ENCODE measurements at places on chromosomes 12 and 14.

DNA sequence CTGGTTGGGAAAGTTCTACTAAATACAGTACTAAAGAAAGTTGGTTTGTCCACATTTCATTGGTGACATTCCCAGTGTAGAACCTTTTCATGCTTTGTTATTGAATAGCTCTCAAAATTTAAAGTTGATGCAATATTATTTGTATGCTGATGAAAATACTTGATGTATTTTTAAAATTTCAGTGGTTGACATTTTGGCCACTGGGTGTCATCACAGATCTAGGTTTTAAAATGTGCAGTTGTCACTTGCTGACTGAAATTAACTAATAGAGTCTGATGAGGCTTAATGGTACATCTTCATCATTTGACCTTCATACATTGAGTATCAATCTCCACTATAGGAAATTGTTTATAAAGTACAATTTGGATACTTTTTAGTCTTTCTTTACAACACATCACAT, 37.1 kb downstream of the CMAS start:
- no peak for DNase-seq

DNA sequence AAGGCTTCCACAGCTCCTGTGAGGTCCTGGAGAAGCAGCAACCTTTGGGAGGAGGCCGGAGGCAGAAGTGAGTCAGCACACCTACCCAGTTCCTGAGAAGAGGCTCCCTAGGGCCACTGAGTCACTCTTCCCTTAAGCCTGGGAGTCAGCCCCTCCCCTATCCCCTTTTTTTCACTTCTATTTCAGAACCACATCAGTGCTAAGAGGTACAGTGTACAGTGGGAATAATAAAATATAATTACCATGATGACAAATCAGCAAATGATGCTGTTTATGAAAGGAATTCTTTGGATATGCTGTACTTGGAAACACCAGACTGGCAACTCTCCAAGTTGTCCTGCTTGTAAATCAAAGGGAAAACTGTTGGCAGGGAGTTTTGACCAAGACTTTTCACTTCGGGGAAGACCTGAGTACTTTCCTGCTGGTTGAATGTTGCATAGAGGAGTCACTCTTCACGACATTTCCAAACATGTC, 7.8 kb upstream of the TBPL2 start:
- no peak for DNase-seq

- no peak for DNase-seq
Measured at GRCh38 chr12:81339071-81339470, 261.2 kb downstream of the ACSS3 start.

- DNase-seq: no peak
Measured at GRCh38 chr12:14156606-14157005, 175.2 kb upstream of the GRIN2B start.

GRCh38 chr14:88305528-88306322, 17.3 kb downstream of the KCNK10 start:
- DNase-seq: no peak

DNA sequence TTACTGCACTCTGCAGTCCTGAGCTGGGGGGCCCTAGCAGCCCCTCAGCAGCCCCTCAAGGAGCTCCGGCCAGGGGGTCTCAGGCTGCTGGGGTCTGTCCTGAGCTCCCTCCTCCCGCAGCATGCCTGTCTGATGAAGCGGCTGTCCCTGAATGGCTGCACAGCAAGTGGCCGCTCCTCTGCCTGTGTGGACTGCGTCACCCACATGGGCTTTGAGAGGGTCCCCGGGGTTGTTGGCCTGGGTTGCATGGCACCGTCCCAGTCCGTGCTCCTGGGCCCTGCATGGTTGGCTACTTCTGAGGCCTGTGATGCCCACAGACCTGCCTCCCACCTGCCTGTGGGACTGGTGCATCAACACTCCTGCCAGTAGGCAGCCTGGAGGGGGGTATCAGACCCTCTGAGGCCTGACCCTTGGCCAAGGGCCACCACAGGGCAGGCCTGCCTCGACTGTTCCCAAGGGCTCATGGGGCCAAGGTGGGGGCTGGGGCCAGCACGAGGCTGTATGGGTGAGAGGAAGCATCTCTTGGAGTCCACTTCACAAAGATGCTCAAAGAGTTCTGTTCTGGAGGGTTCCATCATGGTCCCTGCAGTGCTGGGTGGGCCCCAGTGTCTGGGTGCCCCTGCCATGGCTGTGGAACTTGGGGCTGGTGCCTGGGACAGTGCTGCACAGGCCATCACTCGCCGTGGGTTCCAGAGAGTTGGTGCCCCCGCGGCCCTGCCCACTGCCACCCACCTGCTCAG, 12.2 kb downstream of the CEP170B start:
- DNase-seq: no peak

DNA sequence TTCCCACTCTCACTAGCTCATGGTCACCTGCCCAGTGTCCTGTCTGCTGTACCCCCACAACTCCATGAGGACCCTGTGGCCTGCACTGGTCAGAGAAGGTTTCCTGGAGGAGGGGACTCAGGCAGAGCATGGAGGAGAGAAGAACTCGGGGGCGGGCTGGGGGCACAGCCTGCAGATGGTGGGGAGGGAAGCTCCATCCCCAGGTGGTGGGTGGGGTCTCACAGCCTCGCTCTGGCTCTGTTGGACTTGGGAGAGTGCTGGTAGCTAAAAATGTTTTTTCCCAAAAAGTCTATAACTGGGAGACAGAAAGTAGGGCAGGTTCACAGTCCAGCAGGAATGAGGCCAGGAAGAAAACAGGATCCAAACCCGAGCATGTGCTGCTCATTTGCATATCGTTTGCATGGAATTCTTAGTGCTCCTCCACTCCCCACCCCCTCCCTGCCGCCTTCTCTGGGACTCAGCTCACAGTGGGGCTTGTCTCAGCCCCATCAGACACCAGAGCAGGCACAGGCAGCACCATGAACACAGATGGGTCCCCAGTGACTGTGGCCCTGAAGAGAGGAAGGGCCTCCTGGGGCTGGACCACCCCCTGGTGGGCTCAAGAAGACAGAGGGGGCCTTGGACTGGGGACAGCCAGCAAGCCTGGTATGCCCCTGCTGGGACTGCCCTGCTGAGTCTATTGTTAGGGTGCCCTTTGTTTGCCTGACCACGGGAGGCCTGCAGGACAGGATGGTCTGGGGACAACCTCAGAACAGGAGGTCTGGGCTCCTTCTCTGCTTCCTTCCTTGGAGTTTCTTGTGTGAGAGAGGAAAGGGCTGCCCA, 67.0 kb upstream of the SFSWAP start:
- no peak for DNase-seq

DNA sequence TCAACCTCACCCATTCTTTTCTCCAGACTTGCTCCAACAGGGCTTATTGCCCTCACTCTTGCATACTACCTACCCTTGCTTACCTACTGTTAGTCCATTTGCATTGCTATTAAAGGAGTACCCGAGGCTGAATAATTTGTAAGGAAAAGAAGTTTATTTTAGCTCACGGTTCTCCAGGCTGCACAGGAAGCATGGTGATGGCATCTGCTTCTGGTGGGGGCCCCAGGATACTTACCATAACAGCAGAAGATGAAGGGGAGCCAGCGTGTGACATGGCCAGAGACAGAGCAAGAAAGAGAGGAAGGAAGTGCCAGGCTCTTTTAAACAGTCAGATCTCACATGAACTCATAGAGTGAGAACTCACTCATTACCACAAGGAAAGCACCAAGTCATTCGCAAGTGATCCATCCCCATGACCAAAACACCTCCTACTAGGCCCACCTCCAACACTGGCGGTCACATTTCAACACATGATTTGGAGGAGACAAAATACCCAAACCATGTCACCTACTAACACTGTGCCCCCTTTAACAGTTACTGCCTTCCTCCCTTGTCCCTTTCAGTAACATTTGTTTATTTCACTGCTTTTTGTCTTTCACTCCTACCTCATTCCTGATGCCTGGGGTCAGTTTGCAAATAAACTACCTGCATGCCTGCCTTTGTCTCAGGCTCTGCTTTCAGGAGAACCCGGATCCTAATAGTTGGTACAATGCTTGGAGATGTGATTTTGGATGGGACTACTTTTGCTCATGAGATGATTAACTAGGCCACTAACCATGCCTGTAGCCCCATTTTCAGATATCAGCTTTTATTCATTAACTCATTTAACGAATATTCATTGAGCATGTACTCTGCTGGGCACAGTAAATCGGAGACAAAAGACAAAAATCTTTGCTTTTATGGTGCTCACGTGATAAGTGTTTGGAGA, 41.6 kb upstream of the CSRP2 start:
- no peak for DNase-seq

DNA sequence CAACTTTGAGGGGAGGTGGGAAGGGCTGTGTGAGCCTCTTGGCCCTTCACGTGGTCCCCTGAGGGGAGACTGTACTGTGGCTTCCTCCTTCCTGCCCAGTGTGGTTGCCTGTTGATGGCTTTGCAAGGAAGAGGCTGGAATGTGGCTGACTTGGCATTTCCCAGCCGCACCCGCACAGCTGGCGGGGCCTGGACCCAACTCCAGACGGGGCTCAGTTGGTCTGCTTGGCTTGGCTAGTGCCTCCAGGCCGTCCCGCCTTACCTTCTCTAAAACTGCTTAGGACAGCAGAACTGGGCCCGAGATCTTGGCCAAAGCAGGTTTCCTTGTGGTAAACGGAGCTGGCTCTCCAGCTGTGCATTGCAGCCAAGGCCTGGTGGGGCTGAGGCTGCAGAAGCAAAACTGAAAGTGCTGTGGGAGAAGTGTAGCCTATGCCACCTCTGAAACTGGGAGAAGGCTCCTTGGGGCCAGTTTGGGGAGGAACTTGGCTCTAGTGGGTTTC, 139.5 kb downstream of the SMOC1 start:
- no peak for DNase-seq

DNA sequence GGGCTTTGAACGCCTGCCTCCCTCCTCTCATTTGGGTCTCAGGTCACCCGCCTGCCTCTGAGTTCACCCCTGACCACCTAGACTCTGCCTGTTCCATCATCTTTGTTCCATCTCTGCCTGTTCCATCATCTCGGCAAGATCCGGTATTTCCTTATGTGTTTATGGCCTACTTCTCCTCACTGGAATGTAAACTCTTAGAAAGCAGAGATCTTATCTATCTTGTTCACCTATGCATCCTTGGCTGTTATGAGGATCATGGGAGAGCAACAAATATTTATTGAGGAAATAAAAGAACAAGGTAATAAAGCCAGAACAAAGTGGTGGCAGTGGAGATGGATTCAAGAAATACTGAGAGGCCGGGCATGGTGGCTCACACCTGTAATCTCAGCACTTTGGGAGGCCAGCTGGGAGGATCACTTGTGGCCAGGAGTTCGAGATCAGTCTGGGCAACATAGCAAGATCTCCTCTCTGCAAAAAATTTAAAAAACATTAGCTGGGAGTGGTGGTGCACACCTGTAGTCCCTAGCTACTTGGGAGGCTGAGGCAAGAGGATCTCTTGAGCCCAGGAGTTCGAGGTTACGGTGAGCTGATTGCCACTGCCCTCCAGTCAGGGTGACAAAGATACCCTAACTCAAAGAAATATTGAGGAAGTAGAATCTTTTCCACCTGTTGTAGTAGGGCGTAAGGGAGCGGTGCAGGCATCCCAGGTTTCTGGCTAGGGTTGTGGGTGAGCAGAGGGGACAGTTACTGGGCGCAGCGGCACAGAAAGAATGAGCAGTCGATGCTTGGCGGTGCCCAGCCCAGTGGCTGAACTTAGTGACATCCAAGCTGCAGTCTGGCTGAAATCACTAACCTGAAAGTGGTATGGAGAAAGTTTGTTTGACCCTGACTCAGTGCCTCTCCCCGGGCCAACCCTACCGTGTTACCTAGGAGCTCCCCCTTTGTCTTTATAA, 1.7 kb upstream of the KLC1 start:
- no peak for DNase-seq

GRCh38 chr12:114316076-114316475, 89.9 kb downstream of the TBX5 start:
- no peak for DNase-seq

DNA sequence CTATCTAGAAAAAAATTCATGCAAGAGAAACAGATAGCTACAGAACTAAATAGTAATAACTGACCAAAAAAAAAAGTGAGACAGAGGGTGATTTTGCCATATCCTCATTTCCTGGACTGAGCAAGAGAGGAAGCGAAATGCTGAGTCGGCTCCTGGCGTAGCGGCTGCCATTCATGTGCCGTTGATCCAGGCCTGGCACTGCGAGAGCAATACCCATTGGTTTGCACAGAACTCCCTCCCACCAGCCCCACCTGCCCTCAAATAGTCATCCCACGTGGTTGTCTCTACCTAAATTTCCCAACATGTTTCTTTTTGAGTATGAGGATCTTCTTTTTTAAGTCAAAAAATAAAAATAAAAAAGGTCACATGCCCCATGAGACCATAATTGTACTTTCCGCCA, 9.4 kb upstream of the WNT5B start:
- no peak for DNase-seq
